ENCODE measurements at places on chromosomes 6 and 20.

GRCh38 chr6:134020968-134021367, 31.5 kb downstream of the SLC2A12 start:
- DNase-seq, result no peak

- DNase-seq, result no peak
Measured at GRCh38 chr6:33770124-33770832, 18.7 kb downstream of the LEMD2 start.

DNA sequence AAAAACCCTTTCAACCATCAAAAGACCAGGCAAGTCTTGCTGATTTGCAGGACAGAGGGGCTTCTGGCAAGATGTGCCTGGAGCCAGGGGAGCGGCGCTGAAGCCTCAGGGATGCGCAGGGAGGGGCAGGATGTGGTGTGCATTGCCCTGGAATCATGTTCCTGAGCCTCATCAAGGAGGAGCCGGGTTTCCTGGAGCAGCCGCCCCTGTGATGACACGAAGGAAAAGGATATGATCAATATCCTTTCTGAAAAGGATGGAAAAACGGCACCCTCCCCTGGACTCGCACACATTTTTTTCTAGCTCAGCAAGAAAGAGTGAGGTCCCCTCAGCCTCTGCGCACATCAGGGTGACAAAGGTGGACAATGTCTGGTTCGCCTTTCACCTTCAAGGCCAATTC, 173.1 kb upstream of the SSTR4 start:
- no peak for DNase-seq

DNA sequence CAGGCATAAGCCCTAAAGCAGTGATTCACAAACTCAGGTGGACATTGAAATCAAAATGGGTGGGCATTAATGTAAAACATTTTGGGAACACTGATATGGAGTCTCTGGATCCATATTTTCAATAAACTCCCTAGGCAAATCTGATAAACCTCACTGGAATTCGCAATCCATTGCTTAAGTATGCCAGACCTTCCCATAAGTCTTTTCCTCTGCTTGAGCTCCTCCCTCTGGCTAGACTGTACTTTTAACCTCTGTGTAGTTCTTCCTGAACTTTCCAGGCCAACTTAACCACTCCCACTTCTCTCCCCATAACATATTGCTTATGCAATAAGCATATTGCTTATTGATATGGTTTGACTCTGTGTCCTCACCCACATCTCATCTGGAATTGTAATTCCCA, 629.7 kb upstream of the IMPG1 start:
- DNase-seq, result no peak

GRCh38 chr6:84066536-84066935, 33.0 kb downstream of the MRAP2 start:
- no peak for DNase-seq

- no peak for DNase-seq
Measured at GRCh38 chr6:122323361-122323760, 76.1 kb upstream of the HSF2 start.

DNA sequence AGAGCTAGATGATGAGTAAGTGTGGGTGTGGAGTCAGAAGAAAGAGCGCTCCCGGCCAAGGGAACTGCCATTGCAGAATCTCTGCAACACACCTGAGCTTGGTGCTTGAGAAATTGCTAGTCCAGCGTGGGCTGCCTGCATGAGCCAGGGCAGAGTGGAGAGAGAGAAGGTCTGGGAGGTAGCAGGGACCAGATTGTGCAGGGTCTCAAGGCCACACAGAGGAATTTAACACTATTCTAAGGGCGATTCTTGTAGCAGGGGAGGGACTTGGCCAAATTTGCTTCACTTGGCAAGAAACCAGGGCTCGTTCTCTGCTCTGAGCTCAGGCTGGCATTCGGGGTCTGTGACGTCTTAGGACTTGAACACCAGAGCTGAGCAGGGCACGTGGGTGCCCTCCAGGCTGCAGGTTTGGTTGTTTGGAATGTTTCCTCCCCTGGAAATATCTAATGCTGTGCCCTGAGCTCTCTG, 53.5 kb downstream of the BCAS4 start:
- DNase-seq, result no peak

DNA sequence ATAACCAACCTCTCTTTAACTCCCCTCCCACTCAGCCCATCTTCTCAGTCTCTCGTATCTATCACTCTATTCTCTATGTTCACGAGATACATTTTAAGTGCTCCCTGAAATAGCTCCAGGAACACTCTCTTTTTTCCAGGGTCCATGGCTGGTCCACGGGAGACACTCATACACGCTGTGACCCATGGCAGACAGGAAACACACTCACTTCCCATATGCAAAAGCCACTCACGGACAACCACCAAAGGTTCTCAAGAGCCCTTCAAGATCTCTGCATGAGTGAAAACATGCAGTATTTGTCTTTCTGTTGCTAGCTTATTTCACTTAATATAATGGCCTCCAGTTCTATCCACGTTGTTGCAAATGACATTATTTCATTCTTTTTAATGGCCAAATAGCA, 71.4 kb upstream of the PCSK2 start:
- DNase-seq, result no peak

GRCh38 chr6:163341224-163342061, 73.1 kb upstream of the QKI start:
- DNase-seq, result no peak

DNA sequence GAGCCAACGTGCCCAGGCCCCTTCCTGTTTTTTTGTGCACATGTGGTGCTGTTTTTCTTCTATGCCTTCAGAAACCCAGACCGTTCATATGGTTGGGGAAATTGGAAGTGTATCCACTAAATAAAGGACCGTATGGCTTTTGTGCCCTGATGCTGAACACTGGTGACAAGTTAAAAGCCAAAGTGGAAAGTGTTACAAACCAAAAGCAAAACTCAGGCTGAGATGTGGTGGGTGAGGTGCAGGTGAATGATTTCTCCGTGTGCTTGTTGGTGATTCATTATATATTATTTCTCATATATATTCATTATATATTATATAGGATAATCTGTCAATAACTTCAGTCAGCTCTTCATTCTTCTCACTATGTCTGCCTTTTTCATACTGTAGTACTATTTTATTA, 148.6 kb downstream of the SOBP start:
- peak; percentile 42 for DNase-seq

DNA sequence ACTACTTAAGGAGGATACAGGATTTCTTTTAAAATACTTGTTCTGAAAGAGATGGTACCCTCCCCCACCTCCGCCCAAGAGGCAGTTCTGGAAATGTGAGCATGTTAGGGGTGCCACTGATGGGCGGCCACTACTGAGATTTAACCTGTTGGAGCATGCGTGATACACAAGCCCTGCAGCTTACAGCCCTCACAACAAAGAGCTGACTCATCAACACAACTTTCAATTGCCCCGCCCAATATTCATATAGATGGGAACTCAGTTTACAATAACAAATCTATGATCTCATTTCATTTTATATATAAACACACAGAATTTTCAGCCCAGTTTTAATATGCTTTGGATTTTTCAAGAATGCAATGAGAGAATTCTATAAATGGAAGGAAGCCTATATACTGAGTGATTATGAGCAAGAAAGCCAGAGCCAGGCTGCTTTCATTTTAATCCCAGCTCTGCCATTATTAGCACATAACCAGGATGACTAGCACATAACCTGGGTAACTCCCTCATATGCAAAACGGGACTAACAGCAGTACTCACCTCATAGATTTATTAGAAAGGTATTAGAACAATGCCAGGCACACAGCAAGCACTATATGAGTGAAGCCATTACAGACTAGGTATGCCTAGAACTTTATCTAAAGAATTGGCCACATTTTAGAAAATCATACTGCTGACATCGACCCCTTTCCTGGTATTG, 45.6 kb upstream of the IPCEF1 start:
- no peak for DNase-seq

- no peak for DNase-seq
Measured at GRCh38 chr6:37793067-37793466, 26.5 kb upstream of the ZFAND3 start.

DNA sequence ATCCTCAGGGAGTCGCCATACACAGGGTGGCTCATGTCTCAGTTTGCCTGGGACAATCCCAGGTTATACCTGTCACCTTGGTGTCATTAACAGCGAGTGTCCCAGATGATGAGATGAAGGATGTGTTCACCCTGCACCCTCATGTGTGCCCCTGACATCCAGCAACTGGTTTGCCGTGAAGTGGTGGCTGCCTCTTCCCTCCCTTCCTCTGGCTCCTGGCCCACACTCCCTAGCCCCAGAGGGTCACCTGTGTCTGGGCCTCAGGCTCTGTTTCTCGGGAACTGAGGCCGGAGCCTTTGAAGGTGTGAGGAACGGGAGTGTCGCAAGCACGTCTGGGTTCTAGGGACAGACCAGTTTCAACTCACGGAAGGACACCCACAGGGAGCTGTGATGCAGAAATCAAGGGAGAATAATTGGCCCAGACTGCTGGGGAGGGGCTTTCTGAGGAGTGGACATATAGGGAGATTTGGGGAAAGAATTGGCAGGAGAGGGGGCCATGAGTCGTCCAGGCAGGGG, 35.8 kb upstream of the PHACTR3 start:
- DNase-seq, result no peak

- no peak for DNase-seq
Measured at GRCh38 chr6:148086843-148087242, 255.8 kb upstream of the SASH1 start.

DNA sequence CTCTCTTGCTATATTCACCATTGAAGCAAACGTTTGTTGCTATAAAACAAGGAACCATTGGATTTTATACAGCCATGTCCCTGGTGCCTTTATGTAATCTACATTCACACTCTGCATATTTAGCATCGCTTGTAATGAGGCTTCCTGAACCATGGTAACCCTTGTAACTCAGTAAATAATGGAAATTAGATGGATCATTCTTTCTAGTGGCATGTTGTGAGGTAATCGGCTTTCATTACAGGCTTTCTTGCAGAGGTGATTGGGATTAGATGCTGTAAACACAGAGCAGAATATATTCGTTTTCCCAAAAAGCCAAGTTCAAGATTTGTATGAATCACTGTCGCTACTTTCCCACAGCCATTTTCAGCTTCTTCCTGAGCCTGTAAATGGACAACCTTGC, 36.1 kb downstream of the SMPDL3A start:
- no peak for DNase-seq

DNA sequence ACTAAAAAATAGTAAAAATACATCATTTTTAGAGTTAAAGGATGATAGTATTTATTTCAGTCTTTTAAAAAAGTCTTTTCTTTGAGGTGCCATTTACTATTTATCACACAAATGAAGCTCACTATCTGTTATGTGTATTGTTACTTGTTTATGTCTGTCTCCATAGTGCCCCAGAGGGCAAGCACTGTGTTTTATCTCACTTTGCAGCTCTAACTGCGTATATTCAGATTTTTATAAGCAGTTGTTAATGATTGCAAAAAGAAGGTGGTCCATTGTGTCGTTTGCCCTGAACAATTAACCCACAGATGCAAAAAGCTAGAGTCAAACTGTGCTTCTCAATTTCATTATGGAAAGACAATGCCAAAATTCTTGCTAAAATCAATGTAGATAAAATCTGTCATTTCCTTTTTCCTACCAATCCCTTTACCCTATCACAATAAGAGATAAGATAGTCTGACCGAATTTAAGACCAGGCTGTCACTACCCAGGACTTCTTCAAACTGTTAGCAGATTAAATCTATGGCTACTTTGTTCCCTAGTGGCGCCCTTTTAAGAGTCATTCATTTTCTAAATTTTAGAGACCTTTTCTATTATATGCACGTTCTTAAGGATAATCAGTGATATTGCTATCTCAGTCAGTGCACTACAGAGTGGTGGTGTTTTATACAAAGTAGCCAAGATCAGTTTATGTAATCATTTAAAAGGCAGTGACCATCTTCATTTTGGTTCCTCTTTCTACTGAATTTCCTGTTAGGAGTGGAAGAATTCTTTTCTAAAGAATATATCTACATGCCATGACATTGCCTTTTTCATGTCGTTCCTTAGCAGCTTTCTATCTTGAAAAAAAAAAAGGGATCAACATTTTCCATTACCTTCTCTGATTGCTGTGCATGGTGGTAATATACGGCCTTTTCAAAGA, 133.1 kb upstream of the PRDM1 start:
- DNase-seq, result no peak

DNA sequence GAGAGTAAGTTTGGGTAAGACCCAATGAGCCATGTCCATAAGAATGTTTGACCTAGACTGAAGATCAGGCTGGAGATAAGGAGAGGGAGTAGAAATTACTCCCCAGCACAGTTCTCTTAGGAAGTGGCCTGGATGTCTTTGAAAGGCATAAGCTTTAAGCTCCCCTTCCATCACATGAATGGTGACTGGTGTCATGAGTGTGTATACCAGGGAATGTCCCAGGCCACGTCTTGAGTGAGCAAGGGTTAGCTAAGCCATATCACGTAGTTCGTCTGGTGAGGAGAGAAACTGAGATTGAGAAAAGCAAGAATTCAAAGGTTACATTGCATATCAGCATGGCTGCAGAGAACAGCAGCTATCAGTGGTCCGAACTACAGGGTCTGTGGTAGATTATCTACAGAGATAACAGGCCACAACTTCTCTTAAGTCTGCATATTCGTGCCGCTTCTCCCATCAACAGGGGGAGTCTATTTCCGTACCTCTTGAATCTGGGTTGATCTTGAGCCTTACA, 60.1 kb upstream of the BMP2 start:
- DNase-seq, result no peak

DNA sequence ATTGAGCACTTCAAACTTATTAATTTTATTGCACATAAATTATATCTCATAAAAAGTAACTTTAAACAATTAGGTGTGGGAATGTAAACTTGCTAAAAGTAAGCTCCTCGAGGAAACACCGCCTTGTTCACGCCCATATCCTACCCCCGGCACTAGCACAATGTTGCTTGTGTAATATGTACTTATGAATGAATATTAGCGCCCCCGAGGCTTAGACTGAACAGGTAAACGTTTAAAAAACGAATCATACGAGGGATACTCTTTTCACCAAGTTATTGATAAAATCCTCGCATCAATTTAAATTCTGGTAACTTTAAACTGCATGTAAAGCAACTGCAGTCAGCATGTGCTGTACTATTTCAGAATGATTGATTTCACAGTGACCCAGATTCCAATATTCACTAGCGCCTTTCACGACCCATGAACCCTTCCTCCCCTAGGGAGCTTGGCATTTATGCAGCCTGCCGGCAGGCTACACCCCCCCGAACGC, 637 bp downstream of the TFB1M start:
- DNase-seq, result no peak

DNA sequence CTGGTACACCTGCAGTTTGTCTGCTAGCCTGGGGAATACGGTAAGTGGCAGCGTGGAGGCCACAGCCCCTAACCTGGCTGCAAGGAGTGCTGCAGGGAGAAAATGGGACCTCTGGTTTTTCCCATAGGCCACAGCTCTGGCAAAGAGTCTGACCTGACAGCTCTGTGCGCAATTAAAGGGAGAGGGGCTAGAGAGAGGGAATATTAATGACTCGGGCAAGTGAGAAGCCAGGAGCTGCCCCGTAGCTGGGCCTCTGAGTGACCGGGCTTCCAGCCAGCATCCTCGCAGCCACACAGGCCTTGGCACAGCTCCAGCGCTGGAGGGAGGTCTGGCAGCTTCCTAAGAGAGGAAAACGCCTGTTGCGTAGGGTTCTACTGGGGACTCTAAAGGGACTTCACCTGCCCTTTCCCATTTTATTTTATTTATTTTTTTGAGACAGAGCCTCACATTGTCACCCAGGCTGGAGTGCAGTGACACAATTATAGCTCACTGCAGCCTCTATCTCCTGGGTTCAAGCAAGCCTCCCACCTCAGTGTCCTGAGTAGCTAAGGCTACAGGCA, 18.2 kb upstream of the OCSTAMP start:
- DNase-seq, result no peak
